ENCODE measurements at places on chromosomes 13 and 19. TPM values are rescaled to one million over a fixed set of nuclear protein-coding genes. Genes with fewer than 3 reads are reported as not detected.

DNA sequence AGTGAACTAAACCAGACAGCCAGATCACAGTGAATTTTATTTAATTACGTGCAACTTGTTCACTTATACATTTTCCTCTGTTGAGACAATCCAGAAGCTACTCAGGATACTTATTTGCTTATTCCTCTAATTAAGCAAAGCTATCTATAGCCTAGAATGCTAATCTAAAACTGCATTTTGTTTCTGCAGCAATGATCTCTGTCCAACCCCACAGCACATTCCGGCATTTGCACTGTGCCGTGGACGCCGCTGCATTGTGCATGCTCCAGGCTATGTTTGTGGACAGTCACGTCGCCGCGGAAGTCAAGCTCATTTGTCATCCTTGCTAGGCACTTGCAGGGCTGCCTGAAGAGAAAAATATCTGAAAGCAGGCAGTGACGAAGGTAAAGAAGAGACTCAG lies 406.9 kb downstream of the RFC3 start:
- no peak overlapping the region for H3K4me3 ChIP-seq
- H3K4me1 ChIP-seq: no peaks in the 10 kb centered on the region
- no peaks in the 10 kb centered on the region for H3K27me3 ChIP-seq
- H3K36me3 ChIP-seq: no peaks in the 10 kb centered on the region

DNA sequence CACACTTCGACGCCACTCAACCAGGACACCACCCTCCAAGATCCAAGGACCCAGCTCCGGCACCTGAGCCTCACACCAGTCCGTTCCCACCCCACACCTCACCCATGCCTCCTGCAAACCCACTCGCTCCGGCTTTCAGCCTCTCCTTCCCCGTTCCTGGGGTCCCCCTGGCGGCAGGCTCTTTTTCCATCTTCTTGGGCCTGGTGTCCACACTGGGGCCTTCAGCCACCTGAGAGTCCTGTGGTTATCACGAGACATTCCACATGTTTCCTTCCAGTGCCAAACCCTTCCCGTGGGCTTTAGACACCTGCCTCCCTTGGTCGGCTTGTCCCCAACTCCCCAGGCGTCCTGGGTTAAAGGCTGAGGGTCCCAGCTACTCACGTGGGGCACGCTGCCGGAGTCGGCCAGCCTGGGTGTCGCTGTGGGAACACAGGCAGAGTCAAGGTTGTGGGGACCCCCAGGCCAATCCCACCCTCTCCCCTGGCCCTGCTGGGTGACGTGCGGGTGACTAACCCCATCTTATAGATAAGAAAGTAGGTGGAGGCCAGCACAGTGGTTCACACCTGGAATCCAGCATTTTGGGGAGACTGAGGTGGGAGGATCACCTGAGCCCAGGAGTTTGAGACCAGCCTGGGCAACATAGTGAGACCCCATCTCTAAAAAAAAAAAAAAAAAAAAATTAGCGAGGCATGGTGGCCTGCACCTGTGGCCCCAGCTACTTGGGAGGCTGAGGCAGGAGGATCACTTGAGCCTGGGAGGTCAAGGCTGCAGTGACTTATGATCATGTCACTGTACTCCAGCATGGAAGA lies 1.9 kb downstream of the JSRP1 start:
- H3K27me3 ChIP-seq: no peaks in the 10 kb centered on the region
- no peaks in the 10 kb centered on the region for H3K36me3 ChIP-seq
- peak overlapping the region; percentile 61 for H3K4me3 ChIP-seq
- no peak for DNase-seq

Gene KIR2DL3
- 0.49 TPM for polyA plus RNA-seq

Gene KCNRG
- 0.30 TPM for polyA plus RNA-seq

Gene KCNK6
- 1.1 TPM for polyA plus RNA-seq

Measured in naive thymus-derived CD8-positive, alpha-beta T cell (primary cell).